CD4-positive, alpha-beta T cell treated with Interleukin-17A for 1 hour (primary cell): ENCODE measurements at places on chromosomes 6 and 20.

DNA sequence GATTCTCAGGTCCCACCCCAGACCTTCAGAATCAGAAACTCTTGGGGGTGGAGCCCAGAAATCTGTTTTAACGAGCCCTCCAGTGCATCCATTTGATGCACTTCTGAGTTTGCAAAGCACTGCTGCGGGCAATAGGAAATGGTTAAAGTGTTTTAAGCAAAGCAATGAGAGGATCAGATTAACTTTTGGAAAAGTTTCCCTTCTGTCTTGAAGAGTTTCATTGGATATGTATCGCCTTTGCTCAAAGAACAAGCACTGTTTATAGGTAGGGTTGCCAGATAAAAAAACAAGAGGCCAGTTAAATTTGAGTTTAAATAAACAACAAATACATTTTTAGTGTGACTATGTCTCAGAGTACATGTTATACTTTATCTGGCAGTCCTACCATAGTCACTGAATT is 226.0 kb downstream of the BMP7 start:
- no peak for DNase-seq

GRCh38 chr20:51766994-51767866 is 960 bp downstream of the ATP9A start:
- DNase-seq, result peak; percentile 65

DNA sequence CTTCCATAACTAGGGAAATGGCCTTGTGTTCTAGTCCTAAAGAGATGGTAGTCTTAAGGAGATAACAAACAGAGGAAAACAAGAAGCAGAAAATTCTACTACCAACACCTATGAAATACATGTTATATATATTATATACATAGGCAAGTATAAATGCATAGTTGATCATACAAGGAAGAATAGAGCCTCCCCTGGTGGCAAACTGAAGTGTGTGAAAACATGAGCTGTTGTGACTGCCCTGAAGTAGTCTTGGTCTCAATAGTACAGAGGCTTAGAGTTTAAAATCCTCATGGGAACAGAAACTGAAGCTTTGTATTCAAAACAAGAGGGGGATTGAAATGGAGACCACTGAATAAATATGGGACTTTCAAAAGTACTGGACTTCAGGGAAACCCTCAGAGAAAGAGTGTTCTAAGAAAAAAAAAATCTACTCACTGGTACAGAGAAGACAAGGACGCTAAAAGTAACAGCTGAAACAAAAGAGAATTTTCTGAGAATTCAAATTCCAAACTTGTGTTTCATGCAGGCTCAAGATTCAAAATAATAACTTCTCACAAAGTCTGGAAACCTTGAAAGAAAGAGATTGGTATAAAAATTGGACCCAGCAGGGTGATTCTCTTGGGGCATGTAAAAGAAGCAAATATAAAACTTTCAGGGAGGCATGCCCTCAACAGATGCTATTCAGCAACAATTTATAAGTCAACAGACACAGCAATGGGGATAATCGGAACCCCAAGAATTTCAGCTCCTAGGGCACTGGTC is 59.7 kb upstream of the SAMD3 start:
- peak; percentile 70 for DNase-seq

GRCh38 chr20:11057624-11058023 is 383.8 kb upstream of the JAG1 start:
- DNase-seq, result no peak

DNA sequence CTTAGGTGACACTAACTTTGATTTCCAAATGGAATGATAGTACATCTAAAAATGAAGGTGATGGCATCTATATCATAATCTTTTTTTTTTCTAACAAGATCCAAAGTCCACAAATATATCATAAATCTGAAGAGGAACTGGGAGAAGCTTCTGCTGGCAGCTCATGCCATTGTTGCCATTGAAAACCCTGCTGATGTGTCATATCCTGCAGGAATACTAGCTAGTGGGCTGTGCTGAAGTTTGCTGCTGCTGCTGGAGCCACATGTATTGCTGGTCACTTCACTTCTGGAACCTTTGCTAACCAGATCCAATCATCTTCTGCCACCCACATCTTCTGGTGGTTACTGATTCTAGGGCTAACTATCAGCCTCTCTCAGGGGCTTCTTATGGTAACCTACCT is 27.4 kb upstream of the KHDC1 start:
- no peak for DNase-seq

DNA sequence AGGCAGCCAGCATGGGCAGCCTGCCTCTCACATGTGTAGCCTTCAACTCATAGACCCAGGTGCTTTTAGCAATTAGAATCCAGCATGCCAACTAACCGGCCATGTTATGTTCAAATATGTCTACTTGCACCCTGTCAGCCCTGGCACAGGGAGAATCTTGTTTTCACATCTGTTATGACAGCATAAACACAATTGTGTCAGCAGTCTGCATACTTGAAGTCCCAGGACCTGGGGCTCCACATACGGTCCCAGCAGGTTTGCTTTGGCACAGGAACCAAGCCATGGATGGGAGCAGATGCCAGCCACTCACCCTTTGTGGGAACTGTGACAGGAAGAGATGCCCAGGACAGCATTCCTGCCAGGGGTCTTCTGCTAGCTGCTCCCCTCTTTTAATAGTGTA is 67.2 kb upstream of the SYNDIG1 start:
- no peak for DNase-seq

GRCh38 chr20:46322641-46323040 is 14.3 kb upstream of the CDH22 start:
- DNase-seq, result no peak

- no peak for DNase-seq
Observed at GRCh38 chr6:57262488-57262887, 40.4 kb upstream of the RAB23 start.

DNA sequence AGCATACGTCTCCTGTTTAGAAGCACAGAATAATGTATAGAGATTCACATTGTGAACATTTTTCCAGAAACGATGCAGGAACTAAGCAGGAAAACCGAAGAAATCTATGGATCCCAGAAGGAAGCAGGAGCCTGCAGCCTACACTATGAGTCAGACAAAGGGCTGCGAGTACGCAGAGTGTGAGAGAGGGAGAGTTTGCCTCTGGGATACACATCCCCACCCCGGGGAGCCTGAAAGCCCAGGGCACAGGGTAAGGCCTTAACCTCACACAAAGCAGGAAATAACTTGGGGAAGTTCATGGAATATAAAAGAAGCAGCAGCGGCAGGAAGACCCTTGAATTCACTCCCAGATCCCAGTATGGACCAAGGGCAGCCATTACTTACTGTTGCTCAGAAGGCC is 842.1 kb upstream of the MANEA start:
- DNase-seq, result no peak

DNA sequence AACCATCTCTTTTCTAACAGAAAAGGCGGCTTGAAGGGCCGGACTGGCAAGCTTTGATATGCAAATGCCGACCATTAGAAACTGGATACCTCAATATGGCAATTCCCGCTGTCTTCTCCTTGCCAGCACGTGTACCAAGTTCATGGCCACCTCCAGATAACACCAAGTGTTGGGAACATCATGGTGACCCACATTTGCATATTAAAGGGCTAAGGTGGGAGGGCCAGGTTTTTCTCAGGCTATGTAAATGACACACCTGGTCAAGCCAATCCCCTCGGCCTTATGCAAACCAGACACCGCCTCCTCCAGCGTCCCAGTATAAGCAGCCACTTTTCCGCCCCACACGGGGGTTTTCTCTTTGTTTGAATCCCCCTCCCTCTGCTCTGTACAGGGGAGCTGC is 110.7 kb downstream of the DACT2 start:
- DNase-seq, result no peak

- DNase-seq, result no peak
Observed at GRCh38 chr6:134647861-134648260, 302.0 kb downstream of the ALDH8A1 start.

GRCh38 chr6:25404693-25405169 is 125.6 kb downstream of the CARMIL1 start:
- peak; percentile 43 for DNase-seq

GRCh38 chr6:86031713-86032112 is 389.0 kb upstream of the SYNCRIP start:
- no peak for DNase-seq

- DNase-seq, result no peak
Observed at GRCh38 chr20:21510414-21511384, 3.2 kb downstream of the NKX2-2 start.

DNA sequence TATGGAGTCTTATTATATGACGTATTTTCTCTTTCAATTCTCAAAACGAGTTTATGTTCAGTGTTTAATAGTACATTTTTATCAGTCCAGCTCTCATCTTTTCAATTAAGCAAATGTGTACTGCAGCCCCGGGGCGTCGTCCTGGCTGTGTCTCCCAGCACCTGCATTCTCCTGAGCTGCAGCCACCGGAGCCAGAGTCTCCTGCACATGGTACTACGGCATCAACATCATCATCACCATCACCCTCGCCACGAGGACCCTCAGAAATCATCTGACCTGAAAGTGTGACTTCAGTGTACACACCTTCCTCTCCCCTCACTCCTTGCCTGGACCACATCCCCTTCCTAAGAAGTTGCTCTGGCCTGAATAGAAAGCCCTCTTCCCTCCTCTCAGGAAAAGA is 267.7 kb upstream of the ARID1B start:
- DNase-seq, result no peak

- peak; percentile 18 for DNase-seq
Observed at GRCh38 chr6:129672341-129672682, 37.7 kb downstream of the ARHGAP18 start.

GRCh38 chr20:21708738-21709534 is 3.5 kb downstream of the PAX1 start:
- no peak for DNase-seq

DNA sequence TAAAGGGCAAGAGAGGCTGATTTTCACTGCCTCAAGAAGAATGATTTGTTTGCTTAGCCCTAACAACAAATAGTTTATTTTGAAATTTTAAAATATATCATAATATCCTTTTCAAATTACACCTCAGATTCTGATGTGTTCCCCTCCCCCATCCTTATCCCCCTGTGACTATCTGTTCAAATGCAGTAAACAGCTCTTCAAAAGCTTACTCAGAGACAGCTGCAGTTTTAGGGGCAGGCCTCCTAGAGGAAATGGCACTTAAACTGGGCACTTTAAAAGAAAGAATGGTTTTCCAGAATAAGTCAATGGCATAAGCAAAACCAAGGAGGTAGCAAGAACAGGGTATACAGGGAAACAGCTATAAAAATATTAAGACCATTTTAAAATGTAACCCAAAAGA is 118.6 kb upstream of the UST start:
- no peak for DNase-seq

- DNase-seq, result no peak
Observed at GRCh38 chr6:105492706-105493673, 90.1 kb upstream of the PREP start.

DNA sequence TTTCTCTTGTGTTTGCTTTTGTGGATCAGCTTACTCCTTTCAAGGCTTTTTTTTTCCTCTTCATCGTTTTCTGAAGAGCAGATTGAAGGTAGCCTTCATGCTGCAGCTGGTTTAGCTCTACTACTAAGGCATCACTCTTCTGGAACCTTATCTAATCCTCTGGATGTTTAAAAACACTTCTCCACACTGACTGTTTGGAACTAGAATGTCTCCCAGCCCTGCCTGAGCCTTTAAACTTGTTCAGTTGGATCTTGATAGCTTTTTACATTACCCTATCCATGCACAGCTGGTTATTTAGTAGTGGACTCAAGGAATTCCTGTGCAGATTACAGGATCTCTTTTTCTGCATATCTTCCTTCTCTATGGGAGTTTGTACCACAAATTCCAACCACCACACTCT is 108.9 kb upstream of the ASCC3 start:
- DNase-seq, result no peak

GRCh38 chr20:46670585-46671584 is 18.4 kb downstream of the TP53RK start:
- DNase-seq, result no peak

GRCh38 chr6:139291813-139292619 is at the start of gene TXLNB:
Gene TXLNB, minus strand, starts transcription at chr6:139291998. Its CDS starts 3,099 bp downstream, at chr6:139288899.
- peak; percentile 90 for DNase-seq
